ENCODE measurements at places on chromosomes 12 and 14. TPM values are rescaled to one million over a fixed set of nuclear protein-coding genes. Genes with fewer than 3 reads are reported as not detected.

RFLNA gene
- total RNA-seq, result not detected

TGM1 gene
- 5.6 TPM for total RNA-seq

PDE3A gene
- not detected for total RNA-seq

CMKLR1 gene
- total RNA-seq, result not detected

All from T-helper 2 cell treated with Interferon-gamma antibody and Interleukin-4, amounts not matched to agents 100 ng/mL and 5 ng/mL, for 36 hours (primary cell).